Stimulated activated CD4-positive, alpha-beta T cell treated with anti-CD3 and anti-CD28 coated beads, Interleukin-2, amount 100 ng/mL, for 4 hours (primary cell): ENCODE measurements at places on chromosomes 16 and 17.
A peak's percentile ranks its signal among the peaks of the same experiment; 100 is the strongest.

GRCh38 chr17:59733697-59734096, 26.2 kb downstream of the VMP1 start:
- DNase-seq, result no peak

DNA sequence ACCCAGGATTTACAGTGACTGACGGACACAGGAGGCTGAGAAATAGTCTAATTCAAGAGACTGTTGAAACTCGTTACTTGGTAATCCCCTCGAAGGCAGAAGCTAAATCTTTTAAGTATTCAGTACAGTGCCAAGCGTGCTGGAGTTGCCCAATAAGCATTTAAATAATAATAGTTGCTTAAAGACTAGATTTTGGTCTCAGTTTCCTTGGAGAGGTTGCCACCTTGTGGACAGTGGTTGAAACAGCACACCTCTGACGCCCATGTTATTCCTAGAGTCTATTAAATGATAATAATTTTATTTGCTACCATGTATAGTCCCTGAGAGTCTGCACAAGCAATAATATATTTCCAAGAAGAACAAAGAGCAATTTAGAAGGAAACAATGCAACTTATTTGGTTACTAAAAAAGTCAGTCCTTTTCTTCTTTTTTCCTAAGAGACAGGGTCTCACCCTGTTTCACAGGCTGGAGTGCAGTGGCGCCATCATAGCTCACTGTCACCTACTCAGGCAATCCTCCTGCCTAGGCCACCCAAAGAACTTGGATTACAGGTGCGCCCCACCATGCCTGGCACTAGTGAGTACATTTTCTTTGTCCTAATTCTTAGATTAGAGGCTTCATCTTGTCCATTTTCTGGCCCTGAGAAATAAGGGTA, 138.0 kb upstream of the NUDT7 start:
- DNase-seq, result peak; percentile 4

DNA sequence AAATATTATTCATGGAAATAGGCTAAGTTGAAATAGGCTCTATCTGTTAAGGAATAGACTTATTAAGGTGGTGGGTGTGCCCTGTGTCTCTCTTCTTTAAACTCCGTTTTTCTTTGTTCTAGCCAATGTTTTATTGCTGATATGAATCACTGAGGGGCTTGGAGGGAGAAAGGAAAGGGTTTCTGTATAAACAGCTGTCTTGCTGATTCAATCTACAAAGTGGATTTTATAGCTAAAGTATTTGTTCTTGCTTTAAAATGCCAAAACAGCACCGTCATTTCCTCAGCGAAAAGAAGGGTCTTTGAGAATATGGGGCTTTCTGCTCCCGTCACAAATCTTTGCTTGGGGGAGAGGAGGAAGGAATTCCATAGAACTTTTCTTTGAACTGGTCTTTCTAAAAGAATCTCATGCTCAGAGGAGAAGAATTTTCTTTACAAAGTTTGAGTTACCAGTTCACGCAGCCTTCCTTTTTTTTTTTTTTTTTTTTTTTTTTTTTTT, 39.3 kb downstream of the MSI2 start:
- DNase-seq, result no peak

- DNase-seq, result no peak
These were observed 153.3 kb downstream of the C16orf78 start for GRCh38 chr16:49526860-49527365.

DNA sequence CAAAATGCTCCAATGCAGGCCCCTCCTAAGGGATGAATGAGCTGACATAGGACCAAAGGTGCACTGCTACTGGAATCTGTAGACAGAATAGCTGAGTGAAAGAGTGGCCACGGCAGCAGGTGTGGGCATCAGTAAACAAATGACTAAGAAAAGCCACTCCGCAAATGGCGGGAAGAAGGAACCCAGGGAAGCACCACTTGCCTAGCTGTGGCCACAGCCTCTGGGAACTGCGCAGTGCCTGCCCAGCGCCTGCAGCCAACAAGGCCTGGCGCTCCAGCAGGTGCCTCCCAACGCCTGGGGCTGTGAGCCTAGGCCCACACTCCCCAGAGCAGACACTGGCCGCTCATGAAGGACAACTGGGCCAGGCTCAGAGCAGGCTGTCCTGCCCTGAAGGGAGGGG, 11.8 kb downstream of the PEMT start:
- no peak for DNase-seq

GRCh38 chr16:83682868-83683235, 124.9 kb upstream of the HSBP1 start:
- no peak for DNase-seq

GRCh38 chr16:77645764-77646163, 76.5 kb upstream of the NUDT7 start:
- DNase-seq, result no peak

- DNase-seq, result no peak
These were observed 22.2 kb downstream of the CDK12 start for GRCh38 chr17:39483506-39483905.

DNA sequence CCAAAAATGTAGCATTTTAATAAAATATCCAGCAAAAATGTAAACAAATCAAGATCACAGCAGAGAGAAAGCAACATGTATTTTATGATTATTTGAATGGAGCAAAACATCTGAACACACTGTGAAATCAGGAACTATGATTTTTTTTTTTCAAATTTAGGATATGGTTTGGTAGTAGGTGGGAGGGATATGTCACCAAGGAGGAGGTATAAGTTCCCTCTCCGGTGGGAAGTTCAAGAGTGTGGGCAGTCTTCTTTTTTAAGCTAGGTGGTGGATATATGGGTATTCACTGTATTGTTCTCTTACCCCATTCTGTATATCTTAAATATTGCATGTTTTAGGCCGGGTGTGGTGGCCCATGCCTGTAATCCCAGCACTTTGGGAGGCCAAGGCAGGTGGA, 10.2 kb downstream of the CDR2 start:
- DNase-seq, result no peak

- DNase-seq, result no peak
These were observed 131.0 kb downstream of the C16orf78 start for GRCh38 chr16:49504626-49505025.

DNA sequence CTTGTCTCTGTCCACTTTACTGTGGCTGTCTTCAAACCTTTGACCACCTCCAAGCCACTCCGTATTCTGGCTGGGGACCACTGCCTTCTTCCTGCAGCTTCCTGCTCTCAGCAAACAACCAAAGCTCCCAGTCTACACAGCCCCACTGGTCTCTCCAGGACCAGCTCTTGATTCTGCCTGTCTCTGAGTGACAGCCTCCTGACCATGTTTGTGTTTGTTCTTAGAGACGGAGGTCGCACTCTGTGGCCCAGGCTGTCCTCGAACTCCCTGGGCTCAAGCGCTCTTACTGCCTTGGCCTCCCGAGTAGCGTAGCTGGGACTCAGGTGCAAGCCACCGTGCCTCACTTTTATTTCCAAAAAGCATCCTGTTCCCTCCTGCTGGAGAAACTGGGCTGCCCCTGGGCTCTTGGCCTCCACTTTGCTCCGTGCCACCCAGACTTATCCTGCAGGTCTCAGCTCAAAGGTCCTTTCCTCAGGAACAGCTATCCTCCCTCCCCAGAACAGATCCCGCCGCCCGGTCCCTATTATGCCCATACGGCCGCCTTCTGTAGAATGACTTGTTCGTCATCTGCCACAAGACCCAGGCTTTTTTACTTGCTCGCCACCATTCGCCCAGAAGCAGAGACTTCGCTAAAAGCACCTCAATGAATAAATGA, 9.1 kb downstream of the MNT start:
- no peak for DNase-seq

- DNase-seq, result no peak
These were observed 253.3 kb downstream of the SLC39A11 start for GRCh38 chr17:72839131-72839725.

- no peak for DNase-seq
These were observed 22.2 kb downstream of the SLC38A8 start for GRCh38 chr16:84020353-84020752.

GRCh38 chr17:81924557-81925532, 2.7 kb downstream of the MAFG start:
- no peak for DNase-seq

DNA sequence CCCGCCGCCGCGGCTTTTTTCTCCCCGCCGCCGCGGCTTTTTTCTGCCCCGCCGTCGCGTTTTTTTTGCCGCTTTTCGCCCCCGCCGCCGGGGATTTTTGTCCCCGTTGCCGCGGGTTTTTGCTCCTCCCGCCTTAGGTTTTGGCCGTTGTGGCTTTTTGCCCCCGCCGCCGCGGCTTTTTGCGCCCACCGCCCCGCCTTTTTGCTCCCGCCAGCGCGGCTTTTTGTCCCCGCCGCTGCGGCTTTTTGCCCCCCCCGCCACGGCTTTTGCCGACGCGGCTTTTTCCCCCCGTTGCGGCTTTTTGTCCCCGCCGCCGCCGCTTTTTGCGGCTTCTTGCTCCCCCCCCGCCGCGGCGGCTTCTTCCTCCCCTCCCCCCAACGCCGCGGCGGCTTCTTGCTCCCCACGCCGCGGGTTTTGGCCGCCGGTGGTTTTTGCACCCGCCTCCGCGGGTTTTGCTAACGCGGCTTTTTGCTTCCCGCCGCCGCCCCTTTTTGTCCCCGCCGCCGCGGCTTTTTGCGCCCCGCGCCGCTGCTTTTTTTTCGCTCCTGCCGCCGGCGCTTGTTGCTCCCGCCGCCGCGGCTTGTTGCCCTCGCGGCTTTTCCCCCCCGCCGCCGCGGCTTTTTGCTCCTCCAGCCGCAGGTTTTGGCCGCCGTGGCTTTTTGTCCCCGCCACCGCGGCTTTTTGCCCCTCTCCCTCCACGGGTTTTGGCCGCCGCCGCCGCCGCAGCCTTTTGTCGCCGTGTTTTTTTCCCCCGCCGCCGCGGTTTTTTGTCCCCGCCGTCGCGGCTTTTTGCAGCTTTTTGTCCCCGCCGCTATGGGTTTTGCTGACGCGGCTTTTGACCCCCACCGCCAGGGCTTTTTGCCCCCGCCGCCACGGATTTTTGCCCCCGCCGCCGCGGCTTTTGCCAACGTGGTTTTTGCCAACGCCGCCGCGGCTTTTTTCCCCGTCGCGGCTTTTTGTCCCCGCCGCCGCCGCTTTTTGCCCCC, 150.3 kb downstream of the KCNJ18 start:
- DNase-seq, result no peak

DNA sequence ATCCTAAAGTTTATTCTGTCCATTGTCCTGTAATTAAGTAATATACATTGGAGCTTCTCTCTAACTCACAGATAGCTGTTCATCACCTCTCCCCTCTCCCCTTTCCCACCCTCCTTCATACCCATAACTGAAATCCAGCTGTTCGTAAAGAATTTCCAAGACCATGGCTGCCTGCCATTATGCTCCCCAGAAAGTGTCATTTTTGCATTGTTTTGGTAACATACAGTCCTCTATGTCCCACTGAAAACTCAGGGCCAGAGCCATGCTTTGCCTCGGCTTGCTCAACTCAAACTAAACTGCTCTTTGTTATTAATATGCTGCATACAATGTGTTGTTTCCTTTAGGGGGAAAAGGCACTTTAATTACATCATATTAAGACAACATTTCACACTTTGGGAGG, 132.0 kb downstream of the MRTFB start:
- no peak for DNase-seq

DNA sequence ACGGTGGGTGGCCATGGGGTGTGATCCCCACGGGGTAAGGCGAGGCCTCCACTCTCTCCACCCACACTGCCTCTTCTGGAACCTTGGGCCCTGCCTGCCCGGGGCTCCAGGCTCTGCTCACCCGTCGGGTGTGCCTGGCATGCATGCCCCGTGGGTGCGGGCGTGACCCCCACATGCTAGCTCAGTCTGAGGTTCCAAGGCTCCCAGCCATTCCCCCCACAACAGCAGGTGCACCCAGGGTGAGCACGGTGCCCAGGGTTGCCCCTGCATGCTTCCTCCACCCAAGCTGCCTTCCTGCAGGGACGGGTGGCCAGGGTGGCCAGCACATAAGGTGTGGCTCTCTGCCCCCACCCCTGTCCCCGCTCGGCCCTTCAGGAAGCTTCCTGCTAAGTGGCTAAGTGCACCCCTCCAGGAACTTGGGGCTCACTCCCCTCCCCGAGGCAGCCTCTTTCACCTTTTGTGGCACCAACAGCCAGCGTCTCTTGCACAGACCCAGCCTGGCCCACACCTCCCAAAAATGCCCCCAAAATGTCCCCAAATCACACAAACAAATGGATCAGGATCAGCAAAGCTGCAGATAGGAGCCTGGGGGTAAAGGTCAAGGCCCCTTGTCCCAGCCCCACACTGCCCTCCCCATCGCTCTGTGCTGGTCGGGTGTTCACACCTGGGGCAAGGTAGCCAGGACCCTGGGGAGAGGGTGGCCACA, 21.4 kb upstream of the PVALEF start:
- no peak for DNase-seq

DNA sequence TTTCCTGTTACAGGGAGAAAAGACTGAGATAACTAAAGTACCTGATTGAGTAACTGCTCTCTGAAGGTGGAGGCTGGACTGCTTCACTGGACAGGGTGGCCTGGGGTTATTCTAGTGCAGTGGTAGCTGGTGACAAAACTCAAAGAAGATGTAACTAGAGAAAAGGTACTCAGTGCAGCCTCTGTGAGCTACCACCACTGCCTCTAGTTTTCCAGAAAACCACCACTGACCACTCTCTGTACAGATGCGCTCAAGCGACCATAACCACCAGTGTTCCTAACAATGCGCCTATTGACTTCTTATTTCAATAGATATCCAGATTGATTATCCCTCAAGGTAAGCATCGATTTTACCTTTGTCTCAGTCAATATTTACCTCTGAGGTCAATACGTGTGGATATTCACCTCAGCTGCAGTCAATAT, 492.2 kb downstream of the WWOX start:
- DNase-seq, result no peak

GRCh38 chr17:37828651-37829124, 83.8 kb upstream of the HNF1B start:
- no peak for DNase-seq

GRCh38 chr17:60398227-60398959, 6.5 kb upstream of the USP32 start:
- DNase-seq, result no peak

DNA sequence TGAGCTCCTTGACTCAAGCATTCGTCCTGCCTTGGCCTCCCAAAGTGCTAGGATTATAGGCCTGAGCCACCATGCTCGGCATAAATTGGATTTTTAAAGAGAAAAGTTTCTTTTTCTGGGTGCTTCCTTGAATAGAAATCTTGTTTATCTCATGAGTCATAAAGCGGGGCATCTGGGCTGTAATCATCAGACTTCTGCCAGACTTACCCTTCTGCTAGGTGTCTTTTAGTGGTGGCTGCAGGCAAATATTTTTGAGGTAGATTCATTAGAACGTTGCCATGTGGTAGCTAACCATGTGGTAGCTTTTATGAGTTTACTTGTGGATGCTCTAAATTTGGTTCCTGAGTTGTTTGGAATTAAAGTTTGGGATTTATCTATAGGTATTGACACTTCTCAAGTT, 13.4 kb downstream of the PGS1 start:
- DNase-seq, result no peak
